ENCODE measurements at places on chromosomes 13 and 19.

GRCh38 chr13:29902632-29903305 lies 52.4 kb upstream of the UBL3 start:
- no peak for DNase-seq

GRCh38 chr19:30344446-30345425 lies 27.4 kb upstream of the ZNF536 start:
- DNase-seq, result no peak

GRCh38 chr13:102599426-102600012 lies 2.7 kb downstream of the TPP2 start:
- DNase-seq, result no peak

DNA sequence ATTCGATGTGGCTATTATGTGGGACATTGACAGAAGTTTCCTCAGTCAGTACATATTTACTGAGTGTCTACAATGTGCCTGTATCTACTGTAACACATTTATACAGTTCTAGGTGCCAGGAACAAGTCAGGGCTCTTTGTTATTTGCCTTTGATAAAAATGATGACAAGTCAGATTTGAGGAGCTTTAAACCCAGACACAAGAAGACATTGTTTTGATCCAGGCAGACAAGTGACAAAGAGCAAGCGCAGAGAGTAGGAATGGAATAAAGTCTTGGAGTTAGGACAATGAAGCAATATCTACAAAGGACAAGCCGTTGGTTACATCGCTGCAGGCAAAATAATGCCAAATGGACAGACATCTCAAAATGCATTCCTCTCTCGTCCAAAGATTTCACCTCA lies 70.1 kb downstream of the ITGBL1 start:
- no peak for DNase-seq

DNA sequence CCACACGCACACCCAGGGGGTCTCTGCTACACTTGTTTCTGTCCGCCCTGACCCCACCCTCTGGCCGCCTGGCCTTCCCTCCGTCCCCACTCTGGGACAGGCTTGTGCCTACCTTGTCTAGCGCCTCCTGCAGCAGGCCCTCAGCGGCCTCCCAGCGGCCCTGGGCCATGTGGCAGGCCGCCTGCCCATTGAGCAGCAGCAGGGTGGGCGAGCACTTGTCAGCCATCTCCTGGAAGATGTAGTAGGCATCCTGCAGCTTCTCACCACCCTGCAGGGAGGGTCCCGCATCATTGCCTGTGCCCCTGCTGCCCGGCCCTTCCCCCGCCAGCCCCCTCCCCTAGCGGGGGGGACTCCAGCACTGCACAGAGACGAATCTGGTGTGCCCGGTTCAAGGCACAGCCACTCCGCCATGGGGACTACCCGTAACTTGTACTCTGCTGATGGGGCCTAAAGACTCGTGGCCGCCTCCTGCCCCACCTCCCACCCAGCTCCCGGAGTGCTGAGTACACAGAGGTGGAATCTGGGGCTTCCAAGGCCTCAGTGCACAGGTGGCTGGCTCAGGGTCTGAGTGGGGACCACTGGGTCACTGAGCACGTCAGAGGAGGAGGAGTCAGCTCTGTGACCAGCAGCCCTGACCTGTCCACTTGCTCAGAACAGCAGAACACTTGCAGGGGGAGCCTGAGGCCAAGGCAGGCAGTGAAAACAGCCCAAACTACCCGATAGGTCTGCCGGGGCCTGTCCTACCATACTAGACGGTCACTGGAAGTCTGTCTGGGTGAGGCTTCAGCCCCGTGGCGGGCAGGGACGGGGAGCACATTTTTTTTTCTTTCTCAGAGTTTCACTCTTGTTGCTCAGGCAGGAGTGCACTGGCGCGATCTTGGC lies 7.4 kb upstream of the CERS1 start:
- no peak for DNase-seq
